ENCODE measurements at places on chromosomes 5 and 9. TPM values are rescaled to one million over a fixed set of nuclear protein-coding genes. Genes with fewer than 3 reads are reported as not detected.
A peak's percentile ranks its signal among the peaks of the same experiment; 100 is the strongest.

PDGFRB gene
- total RNA-seq: 67.6 TPM

CYLC2 gene
- total RNA-seq: not detected

DNA sequence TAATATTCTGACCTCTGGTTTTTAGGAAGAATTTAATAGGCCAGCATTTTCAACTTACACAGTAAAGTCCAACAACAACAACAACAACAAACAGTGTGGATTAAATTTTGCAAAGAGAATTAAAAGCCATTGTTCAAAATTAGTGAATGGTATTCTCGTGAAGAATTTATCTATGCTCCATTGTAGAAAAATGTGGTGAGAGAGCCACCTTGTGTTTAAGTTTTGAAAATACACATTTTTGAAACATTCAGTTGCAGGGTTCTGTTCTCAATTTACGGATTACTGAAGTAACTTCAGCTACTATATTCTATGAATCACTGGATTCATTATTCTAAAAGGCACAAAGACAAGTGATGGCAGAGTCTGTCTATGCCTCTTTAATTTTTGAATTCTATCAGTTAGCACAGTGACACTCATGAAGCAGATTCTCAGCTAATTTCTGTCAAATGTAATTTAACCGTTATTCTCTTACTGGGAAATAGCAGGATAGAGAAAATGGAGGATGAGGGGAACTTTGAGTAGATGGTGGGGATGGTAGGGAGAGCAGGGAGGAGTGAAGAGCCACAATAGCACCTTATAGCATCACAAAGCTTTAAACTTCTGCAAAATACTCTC is 11.0 kb downstream of the CCDC152 start:
- DNase-seq: peak; percentile 42

- no peak for DNase-seq
Observed at GRCh38 chr9:14395317-14396082, 81.6 kb upstream of the NFIB start.

DNA sequence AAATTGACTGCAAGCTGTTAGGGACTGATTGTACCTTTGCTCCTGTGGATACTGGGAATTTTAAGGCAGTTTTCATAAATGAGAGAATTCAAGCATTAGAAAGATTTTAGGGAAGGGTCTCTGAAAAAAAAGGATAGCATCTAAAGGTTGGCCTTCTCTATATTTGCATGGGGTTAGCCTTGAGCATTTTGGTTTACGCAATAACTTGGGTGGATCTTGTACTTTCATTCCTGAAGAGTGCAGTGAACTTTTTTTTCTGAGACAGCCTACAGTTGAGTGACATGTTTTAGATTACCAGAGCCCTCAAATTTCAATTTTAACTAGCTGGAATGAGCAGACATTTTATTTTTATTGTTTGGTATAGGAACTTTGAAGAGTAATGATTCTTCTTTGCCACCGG is 91.6 kb upstream of the NR3C1 start:
- DNase-seq: peak; percentile 42

DNA sequence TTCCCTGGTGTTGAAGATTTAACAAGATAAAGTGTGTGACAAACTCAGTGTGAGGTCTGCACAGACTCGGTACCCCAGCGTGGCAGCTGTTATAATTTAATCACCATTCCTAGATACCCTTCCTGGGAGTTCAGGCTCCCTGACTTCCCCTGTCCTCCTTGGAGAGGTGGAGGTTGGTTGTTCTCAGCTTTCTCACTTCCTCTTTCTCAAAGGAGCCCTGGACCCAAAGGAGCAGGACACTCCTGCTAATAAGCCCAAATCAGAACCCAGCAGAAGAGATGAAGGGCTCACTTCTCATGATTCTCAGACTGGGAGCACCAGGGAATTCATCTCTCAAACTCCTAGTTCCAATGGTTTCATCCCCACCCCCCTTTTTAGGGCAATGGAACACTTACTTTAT is 58.2 kb downstream of the GTF3C4 start:
- DNase-seq: no peak

- peak; percentile 17 for DNase-seq
Observed at GRCh38 chr5:31962871-31963307, 211.2 kb downstream of the GOLPH3 start.

DNA sequence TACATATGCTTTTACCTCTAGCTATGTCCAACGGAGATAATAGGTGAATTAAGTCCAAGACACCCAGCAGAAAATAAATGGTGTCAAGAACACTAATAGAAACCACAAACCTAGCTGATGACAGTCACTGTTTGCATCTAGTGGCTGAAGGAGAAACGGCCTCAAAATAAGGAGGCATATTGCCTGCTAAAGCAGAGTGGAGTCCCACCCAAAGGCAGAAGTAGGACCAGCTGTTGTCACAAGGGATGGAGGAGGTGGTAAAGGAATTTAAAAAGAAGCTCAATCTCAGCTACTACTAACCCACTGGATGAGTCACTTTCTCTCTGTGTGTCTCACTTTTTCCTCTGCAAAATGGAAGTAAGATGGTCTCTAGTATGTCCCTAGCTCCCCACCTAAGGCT is 224.3 kb downstream of the GRIA1 start:
- peak; percentile 2 for DNase-seq

ADRB2 gene
- 0.59 TPM for total RNA-seq

DNA sequence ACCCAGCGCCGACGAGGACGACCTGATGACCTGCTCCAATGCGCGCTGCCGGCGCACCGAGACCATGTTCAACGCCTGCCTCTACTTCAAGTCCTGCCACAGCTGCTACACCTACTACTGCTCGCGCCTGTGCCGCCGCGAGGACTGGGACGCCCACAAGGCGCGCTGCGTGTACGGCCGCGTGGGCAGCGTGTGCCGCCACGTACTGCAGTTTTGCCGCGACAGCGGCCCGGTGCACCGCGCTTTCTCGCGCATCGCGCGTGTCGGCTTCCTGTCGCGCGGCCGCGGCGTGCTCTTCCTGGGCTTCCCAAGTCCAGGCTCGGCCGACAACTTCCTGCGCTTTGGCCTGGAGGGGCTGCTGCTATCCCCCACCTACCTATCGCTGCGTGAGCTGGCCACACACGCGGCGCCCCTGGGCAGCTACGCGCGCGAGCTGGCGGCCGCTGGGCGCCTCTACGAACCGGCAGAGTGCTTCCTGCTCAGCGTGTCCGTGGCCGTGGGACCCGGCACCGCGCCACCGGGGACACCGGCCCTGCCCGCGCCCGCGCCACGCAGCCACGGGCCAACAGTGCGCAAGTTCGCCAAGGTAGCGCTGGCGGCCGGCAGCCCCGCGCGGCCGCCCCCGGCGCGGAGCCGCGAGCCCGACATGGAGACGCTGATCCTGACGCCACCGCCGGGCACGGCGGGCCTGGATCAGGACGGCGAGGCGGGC is 2.7 kb upstream of the PHPT1 start:
- DNase-seq: no peak

DNA sequence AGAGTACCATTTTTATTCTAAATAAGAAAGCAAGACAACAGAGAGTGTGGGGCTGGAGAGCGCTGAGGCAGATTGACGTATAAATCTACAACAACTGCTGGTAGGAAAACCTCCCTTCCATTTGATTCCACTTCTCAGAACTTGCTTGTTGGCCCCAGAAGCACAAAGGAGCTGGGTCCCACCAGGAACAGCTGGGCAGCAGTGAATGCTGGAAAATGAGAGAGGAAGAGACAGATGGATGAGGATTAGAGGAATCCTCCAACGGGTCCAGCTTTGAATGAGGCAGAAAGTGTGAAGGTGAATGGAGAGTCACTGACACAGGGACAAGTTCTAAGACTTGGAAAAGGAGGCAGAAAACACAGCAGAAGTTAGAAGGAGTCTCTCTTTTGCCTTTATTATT is 14.8 kb downstream of the TAS2R1 start:
- DNase-seq: no peak

SYNPO gene
- 1.4 TPM for total RNA-seq

NEUROG1 gene
- total RNA-seq: not detected

Data from RPMI7951 (cell line).